A375 (cell line): ENCODE measurements at places on chromosomes 6 and 20. TPM values are rescaled to one million over a fixed set of nuclear protein-coding genes. Genes with fewer than 3 reads are reported as not detected.

The LZTS3 gene
- 3.6 and 3.7 TPM in 2 replicates for total RNA-seq

The ELOVL5 gene
- 37.3 and 37.4 TPM in 2 replicates for total RNA-seq

The EEF1A2 gene
- 49.6 and 63.1 TPM in 2 replicates for total RNA-seq

The TMC2 gene
- not detected in 2 replicates for total RNA-seq

The SALL4 gene
- total RNA-seq = 1.4 and 1.8 TPM in 2 replicates
